DND-41 (cell line): ENCODE measurements at places on chromosomes 5 and 9.

DNA sequence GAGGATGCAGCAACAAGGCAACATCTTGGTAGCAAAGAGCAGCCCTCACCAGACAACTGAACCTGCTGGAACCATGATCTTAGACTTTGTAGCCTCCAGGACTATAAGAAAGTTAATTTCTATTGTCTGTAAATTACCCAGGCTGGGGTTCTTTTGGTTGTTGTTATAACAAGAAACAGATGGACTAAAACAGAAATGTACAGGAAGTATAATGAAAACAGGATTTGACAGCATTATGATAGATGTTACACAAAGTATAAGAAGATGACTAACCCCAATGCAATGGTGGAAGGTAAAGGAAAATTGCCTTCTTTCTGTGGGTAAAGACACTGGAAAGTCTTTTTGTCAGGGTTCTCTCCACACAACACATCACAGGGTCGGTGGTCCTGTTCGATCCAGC lies 204.2 kb downstream of the SGCD start:
- no peak overlapping the region for H3K4me3 ChIP-seq
- H3K27me3 ChIP-seq: no peaks in the 10 kb centered on the region
- no peak for DNase-seq
- H3K36me3 ChIP-seq: no peaks in the 10 kb centered on the region
- no peaks in the 10 kb centered on the region for H3K4me1 ChIP-seq

GRCh38 chr9:2615497-2615896 lies 6.1 kb upstream of the VLDLR start:
- no peak for DNase-seq
- H3K36me3 ChIP-seq: no peaks in the 10 kb centered on the region
- peaks cover 8% of the 10 kb centered on the region for H3K4me1 ChIP-seq
- H3K27ac ChIP-seq: no peak overlapping the region
- H3K4me3 ChIP-seq: no peak overlapping the region
- no peaks in the 10 kb centered on the region for H3K27me3 ChIP-seq

GRCh38 chr5:159800131-159800840 lies 116.0 kb upstream of the ADRA1B start:
- H3K27me3 ChIP-seq: no peaks in the 10 kb centered on the region
- no peak overlapping the region for H3K4me3 ChIP-seq

DNA sequence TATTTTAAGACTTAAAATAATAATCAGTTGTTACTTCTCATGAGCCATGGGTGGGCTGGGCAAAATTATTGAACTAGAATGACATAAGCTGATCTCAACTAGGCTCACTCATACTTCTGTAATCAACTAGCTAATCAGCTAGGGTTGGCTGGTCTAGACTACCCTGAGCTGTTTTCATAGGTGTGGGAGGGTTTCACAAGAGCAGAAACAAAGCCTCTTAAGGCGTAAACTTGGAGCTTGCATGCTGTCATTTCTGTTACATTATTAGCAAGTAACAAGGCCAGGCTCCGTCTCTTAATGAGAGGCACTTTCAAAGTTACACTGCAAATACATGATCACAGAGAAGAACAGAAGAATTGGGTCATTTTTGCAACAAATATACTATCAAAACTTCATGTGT lies 57.2 kb upstream of the GHR start:
- no peak for DNase-seq
- no peak overlapping the region for H3K4me3 ChIP-seq
- no peaks in the 10 kb centered on the region for H3K4me1 ChIP-seq
- no peaks in the 10 kb centered on the region for H3K27me3 ChIP-seq

- H3K4me1 ChIP-seq: no peaks in the 10 kb centered on the region
- H3K27me3 ChIP-seq: no peaks in the 10 kb centered on the region
- no peaks in the 10 kb centered on the region for H3K36me3 ChIP-seq
- no peak for DNase-seq
Observed at GRCh38 chr5:53792338-53792737, 231.9 kb downstream of the NDUFS4 start.

DNA sequence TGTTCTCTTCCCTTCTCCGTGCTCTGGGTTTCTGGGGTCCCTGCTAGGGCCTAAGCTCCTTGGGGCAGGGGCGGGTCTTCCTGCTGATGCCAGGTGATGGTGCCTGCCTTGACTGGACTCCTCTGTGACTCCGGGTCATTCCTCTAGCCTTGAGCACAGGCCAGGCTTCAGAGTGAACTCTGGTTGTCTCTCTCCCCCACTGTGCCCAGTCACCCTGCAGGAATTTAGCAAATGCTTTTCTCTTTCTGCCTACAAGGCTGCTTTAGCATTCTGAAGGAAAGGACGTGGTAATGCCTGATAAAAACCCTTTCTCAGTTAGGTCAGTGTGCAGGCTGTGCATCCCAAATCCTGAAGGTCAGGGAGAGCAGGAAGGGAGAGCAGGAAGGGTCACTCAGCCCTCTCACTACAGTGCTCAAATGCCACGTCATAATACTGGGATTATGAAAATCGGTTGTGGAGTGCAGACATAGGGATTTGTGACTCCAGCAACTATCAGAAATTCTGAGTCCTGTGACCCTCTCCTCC lies 2.7 kb downstream of the CXCL14 start:
- H3K27me3 ChIP-seq: peaks cover 10% of the 10 kb centered on the region
- no peak for DNase-seq
- no peaks in the 10 kb centered on the region for H3K36me3 ChIP-seq
- H3K4me1 ChIP-seq: no peaks in the 10 kb centered on the region

DNA sequence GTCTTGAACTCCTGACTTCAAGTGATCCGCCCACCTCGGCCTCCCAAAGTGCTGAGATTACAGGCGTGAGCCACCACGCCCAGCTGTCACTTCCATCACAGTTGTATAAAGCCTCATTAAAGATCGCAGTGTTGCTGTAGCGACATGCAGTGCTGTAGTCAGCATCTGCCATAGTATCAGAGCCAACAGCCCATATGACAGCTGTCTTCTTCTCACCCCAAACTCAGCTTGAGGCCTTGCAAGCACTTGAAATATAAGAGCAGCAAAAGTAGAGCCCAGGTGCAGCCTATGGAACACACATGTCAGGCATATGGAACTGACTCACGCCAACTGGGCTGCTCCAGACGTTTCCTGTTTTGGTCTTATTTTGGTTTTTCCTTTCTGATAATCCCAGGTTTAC lies 167.8 kb downstream of the TRIO start:
- no peaks in the 10 kb centered on the region for H3K4me1 ChIP-seq
- H3K27ac ChIP-seq: no peak overlapping the region
- no peak for DNase-seq
- no peak overlapping the region for H3K4me3 ChIP-seq
- no peaks in the 10 kb centered on the region for H3K36me3 ChIP-seq

GRCh38 chr5:94423411-94423810 lies 195.0 kb downstream of the KIAA0825 start:
- H3K4me1 ChIP-seq: no peaks in the 10 kb centered on the region
- no peak for DNase-seq
- H3K27me3 ChIP-seq: no peaks in the 10 kb centered on the region
- H3K27ac ChIP-seq: no peak overlapping the region
- no peaks in the 10 kb centered on the region for H3K36me3 ChIP-seq
